Panc1 (cell line): ENCODE measurements at places on chromosomes 5 and 9.

DNA sequence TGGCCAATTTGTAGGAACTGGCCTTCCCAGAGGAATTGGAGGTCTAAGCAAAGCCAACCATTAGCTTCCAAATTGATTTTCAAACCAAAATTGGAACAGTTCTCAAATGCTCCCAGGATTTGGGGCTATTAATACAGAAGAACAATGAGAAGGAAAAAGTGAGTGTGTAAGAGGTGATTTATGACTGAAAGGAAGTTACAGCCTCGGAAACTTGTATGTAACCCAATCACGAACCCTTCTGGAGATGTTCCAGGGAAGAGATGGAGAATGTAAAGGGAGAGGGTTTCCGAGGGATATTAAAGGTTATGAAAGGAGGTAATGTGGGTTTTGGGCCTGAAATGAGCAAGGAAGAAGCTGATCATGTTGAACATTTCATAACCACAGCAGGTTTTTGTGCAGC lies 93.2 kb upstream of the CXCL14 start:
- no peaks in the 10 kb centered on the region for H3K36me3 ChIP-seq
- no peak overlapping the region for H3K4me3 ChIP-seq
- no peaks in the 10 kb centered on the region for H3K4me1 ChIP-seq
- no peak for DNase-seq
- no peaks in the 10 kb centered on the region for H3K27me3 ChIP-seq

DNA sequence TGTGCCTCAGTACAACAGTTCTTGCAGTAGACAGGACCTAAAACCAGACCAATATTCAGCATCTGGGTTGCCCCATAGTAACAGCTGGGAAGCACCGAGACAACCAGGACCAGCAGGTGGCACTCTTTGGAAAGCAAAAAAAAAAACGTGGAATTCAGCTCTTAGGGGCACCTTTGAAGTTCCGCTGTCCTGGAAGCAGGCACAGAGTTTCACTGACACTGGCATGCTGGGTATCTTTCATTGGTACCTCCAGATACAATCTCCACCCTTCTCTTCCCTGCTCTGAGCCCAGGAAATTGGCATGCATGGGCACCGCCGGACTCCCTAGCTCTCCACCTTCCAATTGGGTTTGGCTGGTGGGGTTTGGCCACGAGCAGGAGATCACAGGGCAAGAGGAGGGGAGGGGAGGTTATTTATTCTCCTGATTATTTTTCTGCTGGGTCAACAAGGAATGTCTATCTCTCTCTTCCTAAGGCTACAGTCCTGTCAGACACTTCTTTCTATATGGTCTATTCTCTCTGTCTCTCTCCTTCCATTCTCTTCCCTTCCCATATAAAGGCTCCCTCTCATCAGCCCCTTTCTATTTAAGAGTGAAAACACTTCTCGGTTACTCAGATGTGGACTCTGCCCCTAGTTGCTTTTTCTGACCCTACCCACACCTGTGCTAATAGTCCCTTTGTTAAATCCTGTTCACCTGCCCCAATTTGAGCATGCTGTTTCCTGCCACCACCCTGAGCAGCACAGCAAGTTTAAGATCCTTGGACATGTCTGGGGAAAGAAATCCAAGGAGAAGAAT lies 1.9 kb upstream of the IDNK start:
- H3K4me3 ChIP-seq, result no peak overlapping the region
- peak; percentile 33 for DNase-seq
- H3K36me3 ChIP-seq, result no peaks in the 10 kb centered on the region
- peaks cover 5% of the 10 kb centered on the region for H3K4me1 ChIP-seq

DNA sequence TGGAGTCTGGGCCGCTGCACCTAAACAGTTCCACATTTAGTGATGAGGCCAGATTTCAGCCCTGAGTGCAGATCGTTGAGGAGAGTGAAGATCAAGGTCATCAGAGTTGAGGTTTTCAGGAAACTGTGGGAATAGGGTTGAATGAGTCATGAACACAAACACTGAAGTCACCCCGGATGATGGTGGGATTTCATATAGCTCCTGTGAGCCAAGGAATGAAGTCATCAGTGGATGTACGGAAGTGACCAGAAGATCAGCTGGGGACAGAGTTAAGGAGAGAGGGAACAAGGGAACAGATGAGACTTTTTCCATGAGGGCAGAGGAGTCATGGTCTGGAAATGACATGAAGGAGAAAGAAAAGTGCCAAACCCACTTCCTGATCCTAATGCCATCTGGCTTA lies 36.5 kb downstream of the PALM2AKAP2 start:
- no peak overlapping the region for H3K27ac ChIP-seq
- no peak overlapping the region for H3K4me3 ChIP-seq
- H3K36me3 ChIP-seq, result no peaks in the 10 kb centered on the region
- no peak for DNase-seq
- no peaks in the 10 kb centered on the region for H3K27me3 ChIP-seq

DNA sequence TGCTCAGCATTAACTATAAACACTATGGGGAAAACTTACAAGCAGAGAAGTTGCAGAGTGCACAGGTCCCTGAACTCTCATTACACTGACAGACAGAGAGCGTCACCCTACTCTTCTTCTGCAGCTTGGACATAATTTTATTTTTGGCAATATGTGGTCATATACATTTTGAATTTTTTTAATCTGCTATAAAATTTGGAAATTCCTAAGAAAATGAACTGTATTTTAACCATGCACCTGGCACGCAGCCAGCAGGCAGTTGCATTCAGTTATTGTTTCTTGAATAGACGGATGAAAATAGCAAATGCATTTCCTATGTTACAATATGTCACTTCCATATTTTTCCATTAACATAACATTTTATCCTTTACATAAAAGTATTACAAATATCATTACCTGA lies 100.2 kb downstream of the SLC25A46 start:
- H3K27me3 ChIP-seq, result no peaks in the 10 kb centered on the region
- H3K4me1 ChIP-seq, result no peaks in the 10 kb centered on the region
- no peaks in the 10 kb centered on the region for H3K36me3 ChIP-seq
- H3K4me3 ChIP-seq, result no peak overlapping the region
- no peak for DNase-seq
- no peak overlapping the region for H3K27ac ChIP-seq

DNA sequence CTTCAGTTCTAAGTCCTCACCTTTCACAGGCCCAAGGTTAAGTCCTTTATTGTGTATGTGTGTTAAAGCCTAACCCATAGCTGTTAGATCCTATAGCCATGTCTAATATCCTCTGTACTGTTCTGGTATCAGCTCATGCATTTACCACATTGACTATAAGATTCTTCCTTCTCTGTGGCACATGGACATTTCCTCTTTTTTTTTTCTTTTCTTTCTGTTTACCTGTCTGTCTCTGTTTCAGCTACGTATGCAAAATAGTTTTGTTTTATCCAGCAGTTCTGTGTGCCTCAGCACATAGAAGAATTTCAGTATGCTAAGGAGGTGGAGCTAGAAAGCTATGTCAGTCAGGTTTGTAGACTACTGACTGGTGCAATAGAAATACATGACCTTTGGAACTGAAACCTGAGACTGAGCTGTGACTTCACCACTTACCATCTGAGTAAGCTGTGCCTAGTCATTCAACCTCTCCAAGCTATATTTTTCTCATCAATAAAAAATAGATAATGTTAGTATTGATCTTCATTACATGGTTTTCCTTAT lies 155.6 kb upstream of the VLDLR start:
- H3K4me1 ChIP-seq, result no peaks in the 10 kb centered on the region
- H3K36me3 ChIP-seq, result no peaks in the 10 kb centered on the region
- DNase-seq, result no peak
- no peak overlapping the region for H3K27ac ChIP-seq

DNA sequence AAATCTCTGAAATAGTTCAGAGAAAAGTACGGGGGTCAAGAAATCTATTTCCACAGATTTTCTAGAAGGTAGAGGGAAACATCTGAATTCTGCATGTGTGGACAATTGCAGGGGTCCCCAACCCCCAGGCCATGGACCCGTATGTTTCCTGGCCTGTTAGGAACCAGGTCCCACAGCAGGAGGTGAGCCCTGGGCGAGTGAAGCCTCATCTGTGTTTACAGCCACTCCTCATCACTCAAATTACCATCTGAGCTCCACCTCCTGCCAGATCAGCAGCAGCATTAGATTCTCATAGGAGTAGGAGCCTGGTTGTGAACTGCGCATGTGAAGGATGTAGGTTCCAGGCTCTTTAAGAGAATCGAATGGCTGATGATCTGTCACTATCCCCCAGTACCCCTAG lies 200.5 kb upstream of the EDIL3 start:
- no peaks in the 10 kb centered on the region for H3K4me1 ChIP-seq
- H3K27ac ChIP-seq, result no peak overlapping the region
- no peak overlapping the region for H3K4me3 ChIP-seq
- H3K27me3 ChIP-seq, result no peaks in the 10 kb centered on the region
- no peaks in the 10 kb centered on the region for H3K36me3 ChIP-seq

GRCh38 chr5:169222934-169223594 lies 77.9 kb downstream of the SLIT3 start:
- no peaks in the 10 kb centered on the region for H3K27me3 ChIP-seq
- H3K36me3 ChIP-seq, result no peaks in the 10 kb centered on the region
- no peak for DNase-seq

DNA sequence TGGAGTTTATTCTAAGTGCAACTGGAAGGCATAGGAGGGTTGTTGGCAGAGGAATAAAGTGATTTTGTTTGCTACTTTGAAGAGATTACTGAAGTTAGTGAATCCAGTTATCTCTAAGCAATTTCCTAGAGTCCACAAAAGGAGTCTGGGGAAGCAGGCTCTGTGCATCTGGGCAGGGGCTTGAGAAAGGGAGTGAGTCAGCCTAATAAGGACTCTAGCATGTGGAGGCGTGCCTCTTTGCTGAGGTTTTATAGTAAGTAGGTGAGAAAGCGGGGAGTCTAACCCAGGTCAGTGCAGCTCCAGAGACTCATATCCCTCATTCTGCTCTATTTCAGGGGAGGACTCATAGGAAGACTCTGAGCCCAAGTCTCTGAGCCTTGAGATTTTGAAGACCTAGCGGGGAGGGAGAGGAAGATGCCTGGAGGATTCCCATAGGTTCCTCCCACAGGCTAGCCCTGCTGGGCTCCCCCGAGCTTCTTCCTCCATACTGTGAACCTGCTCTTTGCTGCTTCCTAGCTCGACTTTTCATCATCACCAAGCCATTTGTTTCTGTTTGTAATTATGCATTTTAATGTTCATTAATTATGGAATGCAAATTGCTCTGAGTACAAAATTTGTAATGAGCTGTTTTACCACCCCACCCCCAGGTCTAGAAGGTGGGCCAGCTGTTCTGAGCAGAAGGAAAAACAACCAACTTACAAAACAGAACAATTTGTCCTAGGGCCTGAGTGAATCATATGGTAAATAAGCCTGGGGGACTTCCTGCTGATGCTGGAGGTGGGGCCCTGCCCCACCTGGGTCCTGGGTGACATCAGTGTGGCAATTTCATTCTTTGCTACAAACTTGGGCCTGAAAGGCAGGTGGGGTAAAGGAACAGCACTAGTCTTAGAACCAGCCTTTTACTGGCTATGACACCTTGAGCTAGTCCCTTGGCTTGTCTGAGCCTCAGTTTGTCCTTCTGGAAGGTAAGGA lies 150.2 kb downstream of the TRIM32 start:
- no peak overlapping the region for H3K27ac ChIP-seq
- no peaks in the 10 kb centered on the region for H3K27me3 ChIP-seq
- DNase-seq, result no peak

DNA sequence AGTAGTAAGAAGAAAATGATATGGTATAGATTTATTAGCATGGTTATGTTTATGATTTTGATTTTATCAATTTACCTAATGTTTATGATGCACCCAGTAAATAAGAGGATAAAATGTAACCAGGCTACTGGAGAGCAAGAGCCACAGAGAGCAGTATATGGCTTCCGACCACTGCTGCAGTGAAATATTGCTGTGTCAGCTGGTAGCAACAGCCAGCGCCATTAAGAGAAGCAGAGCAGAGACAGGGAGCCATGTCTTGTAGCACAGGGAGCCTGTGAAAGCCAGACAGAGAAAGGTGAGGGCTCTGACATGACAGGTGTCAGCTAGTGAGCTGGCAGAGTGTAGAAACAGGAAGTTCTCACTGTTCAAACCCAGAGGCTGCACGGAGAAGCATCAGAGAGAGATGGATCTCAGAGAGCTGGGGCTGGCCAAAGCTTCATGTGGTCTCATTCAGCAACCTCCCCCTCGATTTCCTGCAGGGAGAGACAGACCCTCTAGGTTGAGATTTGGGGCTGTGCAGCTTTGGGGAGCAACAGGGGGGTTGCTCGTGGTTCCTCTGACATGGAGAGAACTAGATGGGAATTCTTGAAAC lies 202.1 kb downstream of the MED10 start:
- no peaks in the 10 kb centered on the region for H3K36me3 ChIP-seq
- DNase-seq, result no peak
- H3K4me1 ChIP-seq, result no peaks in the 10 kb centered on the region

- H3K4me3 ChIP-seq, result no peak overlapping the region
- no peak overlapping the region for H3K27ac ChIP-seq
- no peaks in the 10 kb centered on the region for H3K36me3 ChIP-seq
- H3K27me3 ChIP-seq, result no peaks in the 10 kb centered on the region
Observed at GRCh38 chr9:14985419-14985818, 75.2 kb upstream of the FREM1 start.

GRCh38 chr5:15529821-15530220 lies 29.8 kb downstream of the FBXL7 start:
- H3K4me1 ChIP-seq, result no peaks in the 10 kb centered on the region
- H3K27me3 ChIP-seq, result no peaks in the 10 kb centered on the region
- no peak for DNase-seq
- no peaks in the 10 kb centered on the region for H3K36me3 ChIP-seq
- no peak overlapping the region for H3K27ac ChIP-seq

DNA sequence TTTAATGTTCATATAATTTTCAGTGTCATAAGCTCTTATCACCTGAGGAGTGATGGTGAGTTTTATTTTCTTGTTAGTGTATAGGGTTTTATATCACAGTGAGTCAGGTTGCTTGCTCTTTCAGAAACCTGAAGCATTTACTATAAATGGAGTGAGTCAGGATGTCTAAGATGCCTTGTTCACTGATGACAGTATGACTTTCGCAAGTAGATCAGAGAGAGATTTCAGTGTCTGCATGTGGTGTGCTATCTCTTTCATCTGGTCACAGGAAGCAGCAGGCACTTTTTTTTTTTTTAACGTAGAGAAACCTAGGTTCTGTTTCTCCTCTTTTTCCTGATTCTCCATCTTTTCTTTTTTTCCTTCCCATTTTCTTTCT lies 237.1 kb downstream of the DMRTA1 start:
- H3K27me3 ChIP-seq, result no peaks in the 10 kb centered on the region
- no peaks in the 10 kb centered on the region for H3K36me3 ChIP-seq
- no peaks in the 10 kb centered on the region for H3K4me1 ChIP-seq
- DNase-seq, result peak; percentile 27
- no peak overlapping the region for H3K4me3 ChIP-seq

DNA sequence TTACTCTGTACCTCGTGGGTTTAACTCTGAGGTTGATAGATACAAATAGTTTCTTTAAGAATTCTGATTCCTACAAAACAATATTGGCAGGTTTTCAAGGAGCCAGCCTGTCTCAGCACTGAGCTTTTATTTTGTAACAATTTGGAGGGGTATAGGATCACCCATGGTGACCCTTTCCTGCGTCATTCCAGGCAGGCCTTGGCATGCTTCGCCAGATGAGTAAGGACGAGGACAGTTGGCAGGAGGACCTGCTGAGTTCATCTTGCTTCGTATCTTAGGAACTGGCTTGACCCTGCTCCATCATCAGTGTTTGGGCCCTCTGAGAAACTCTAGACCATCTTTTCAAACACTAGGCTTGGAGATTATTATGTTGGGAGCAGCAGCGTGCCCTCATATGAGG lies 17.9 kb downstream of the ZNF462 start:
- H3K4me3 ChIP-seq, result no peak overlapping the region
- no peak for DNase-seq
- no peaks in the 10 kb centered on the region for H3K27me3 ChIP-seq
- no peaks in the 10 kb centered on the region for H3K36me3 ChIP-seq

GRCh38 chr9:109483744-109484429 lies 14.2 kb downstream of the PTPN3 start:
- H3K36me3 ChIP-seq, result no peaks in the 10 kb centered on the region
- no peak overlapping the region for H3K27ac ChIP-seq
- no peaks in the 10 kb centered on the region for H3K27me3 ChIP-seq

- no peaks in the 10 kb centered on the region for H3K27me3 ChIP-seq
- H3K4me3 ChIP-seq, result peak overlapping the region; percentile 55
- no peaks in the 10 kb centered on the region for H3K4me1 ChIP-seq
- H3K27ac ChIP-seq, result peak overlapping the region; percentile 61
Observed at GRCh38 chr9:26955222-26955903, 849 bp upstream of the IFT74 start.
